ENCODE measurements at places on chromosomes 5 and 9.

DNA sequence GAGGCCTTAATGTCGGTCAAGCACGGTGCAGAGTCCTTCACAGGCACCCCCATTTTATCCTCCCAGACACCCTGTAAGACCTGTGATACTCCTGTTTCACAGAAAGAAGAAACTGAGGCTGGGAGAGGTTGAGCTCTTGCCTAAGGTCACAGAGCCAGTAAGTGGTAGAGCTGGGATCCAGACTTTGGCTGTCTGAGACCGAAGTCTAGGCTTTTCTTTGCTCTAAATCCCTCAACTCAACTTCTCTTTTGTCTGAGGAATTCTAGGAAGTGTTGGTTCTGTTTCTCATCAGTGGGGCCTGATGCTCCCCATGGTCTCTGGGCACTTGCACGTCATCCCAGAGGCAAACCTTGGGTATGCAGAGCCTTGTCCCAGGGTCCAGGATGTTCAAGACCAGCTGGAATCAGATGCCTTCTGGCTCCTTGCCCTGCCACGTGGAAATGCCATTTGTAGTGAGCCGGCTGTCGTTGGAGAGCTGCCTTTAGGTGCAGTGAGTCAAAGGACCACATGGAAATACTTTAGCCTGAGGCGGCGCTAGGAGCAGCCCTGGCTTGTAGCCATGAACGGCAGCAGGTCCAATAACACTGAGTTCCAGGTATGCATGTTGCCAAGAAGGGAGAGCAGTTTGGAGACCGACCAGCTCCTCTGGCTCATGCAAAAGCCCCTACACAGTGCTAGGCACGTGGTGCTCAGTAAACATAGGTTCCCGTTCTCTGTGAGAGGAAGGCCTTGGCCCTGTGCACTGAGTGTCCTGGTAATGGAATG, 9.2 kb downstream of the DCANP1 start:
- H3K27me3 ChIP-seq, result no peaks in the 10 kb centered on the region
- H3K27ac ChIP-seq, result no peak overlapping the region
- no peak for DNase-seq
- peaks cover 2% of the 10 kb centered on the region for H3K4me1 ChIP-seq
- no peaks in the 10 kb centered on the region for H3K36me3 ChIP-seq

DNA sequence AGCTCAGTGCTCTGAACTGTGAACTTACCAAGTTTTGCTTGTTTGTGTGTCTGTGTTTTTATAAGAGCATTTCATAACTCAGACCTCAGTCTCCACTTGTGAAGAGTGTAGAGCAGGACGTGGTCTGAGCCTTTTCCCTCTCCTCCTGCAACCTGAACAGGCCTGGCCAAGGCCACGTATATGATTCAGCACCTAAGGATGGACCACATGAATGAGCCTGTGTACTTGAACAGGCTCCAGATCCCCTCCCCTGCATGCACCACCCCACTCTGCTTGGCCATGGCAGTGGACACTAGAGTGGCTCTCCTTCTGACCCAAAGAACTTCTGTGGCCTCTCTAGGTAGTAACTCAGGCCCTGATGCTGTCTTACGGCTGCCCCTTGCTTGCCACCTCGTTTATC, 125.9 kb upstream of the FSTL4 start:
- H3K27me3 ChIP-seq, result no peaks in the 10 kb centered on the region
- DNase-seq, result no peak
- no peaks in the 10 kb centered on the region for H3K36me3 ChIP-seq
- H3K4me3 ChIP-seq, result no peak overlapping the region
- H3K27ac ChIP-seq, result no peak overlapping the region

DNA sequence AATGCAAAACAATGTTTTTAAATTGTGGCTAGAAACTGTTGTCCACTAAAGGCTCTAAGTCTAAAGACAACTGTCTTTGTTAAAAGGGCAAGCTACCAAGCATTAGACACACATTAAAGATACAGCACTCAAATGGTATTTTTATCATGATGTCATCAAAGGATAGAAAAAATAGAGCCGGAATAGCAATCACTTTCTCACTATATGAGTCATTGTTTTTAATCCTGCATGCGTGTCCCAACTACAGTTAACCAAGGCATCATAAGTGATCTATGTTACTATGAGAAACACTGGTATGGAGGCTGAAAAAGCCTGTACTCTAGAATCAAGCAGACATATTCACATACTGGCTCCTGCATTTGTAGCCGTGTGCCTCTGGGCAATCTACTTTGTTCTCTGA, 1.9 kb upstream of the PJA2 start:
- no peaks in the 10 kb centered on the region for H3K36me3 ChIP-seq
- no peak overlapping the region for H3K27ac ChIP-seq
- H3K4me1 ChIP-seq, result 0 out of 2 replicates have a peak, but pooled peaks cover 1% of the 10 kb centered on the region
- H3K4me3 ChIP-seq, result no peak overlapping the region
- H3K27me3 ChIP-seq, result no peaks in the 10 kb centered on the region

- H3K27ac ChIP-seq, result no peak overlapping the region
- no peak overlapping the region for H3K4me3 ChIP-seq
- H3K36me3 ChIP-seq, result no peaks in the 10 kb centered on the region
- peaks cover 5% of the 10 kb centered on the region for H3K4me1 ChIP-seq
- H3K27me3 ChIP-seq, result no peaks in the 10 kb centered on the region
These were observed 64.1 kb upstream of the HSPA9 start for GRCh38 chr5:138639326-138639725.

- 0 out of 2 replicates have a peak, but pooled peaks cover 3% of the 10 kb centered on the region for H3K4me1 ChIP-seq
- no peaks in the 10 kb centered on the region for H3K36me3 ChIP-seq
- no peak for DNase-seq
- H3K27me3 ChIP-seq, result no peaks in the 10 kb centered on the region
- H3K27ac ChIP-seq, result no peak overlapping the region
- H3K4me3 ChIP-seq, result no peak overlapping the region
These were observed 19.3 kb upstream of the SMIM32 start for GRCh38 chr5:136212252-136212721.

GRCh38 chr5:31639481-31640411, 815 bp downstream of the PDZD2 start:
- H3K4me3 ChIP-seq, result peak overlapping the region; percentile 29
- H3K27ac ChIP-seq, result no peak overlapping the region
- H3K36me3 ChIP-seq, result no peaks in the 10 kb centered on the region
- H3K27me3 ChIP-seq, result peaks cover 6% of the 10 kb centered on the region

DNA sequence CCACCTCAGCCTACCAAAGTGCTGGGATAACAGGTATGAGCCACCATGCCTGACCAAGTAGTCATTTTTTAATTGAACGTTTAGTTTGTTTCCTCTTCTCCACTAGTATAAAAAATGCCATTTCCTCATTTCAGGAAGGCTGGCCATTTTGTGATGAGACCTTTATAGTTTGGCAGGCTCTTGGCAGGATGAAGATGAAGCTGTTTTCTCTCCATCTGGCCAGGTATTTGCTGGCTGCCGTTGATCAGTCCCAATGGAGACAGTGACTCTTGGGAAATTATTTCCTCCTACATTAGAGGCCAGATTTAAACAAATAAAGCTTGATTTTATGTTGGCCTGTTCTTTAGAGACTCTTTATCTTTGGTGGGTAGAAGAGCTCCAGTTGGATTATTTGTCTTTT, 199.0 kb downstream of the ARHGAP26 start:
- H3K4me3 ChIP-seq, result no peak overlapping the region
- H3K27me3 ChIP-seq, result no peaks in the 10 kb centered on the region
- no peaks in the 10 kb centered on the region for H3K36me3 ChIP-seq
- no peak for DNase-seq
- no peak overlapping the region for H3K27ac ChIP-seq
- no peaks in the 10 kb centered on the region for H3K4me1 ChIP-seq

DNA sequence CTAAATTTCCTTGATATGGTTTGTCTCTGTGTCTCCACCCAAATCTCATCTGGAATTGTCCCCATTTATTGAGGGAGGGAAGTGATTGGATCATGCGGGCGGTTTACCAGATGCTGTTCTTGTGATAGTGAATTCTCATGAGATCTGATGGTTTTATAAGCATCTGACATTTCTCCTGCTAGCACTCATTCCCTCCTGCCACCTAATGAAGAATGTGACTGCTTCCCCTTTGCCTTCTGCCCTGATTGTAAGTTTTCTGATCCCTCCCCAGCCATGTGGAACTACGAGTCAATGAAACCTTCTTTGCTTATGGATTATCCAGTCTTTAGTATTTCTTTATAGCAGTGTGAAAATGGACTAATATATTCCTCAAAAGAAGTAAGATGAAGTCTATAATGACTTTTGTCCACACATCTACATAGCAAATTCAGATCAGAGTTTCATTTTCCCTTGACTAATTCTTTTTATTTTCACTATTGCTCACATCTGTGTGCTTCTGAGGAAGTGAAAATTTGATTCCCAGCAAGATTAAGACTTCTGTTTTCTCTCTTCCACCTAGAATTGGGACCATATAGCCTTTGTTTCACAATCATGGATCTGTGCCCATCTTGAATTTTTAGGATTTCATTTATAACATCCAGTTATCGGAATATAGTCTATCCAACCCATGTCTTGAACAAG, 393.5 kb downstream of the DMAC1 start:
- H3K27me3 ChIP-seq, result no peaks in the 10 kb centered on the region
- no peaks in the 10 kb centered on the region for H3K36me3 ChIP-seq
- no peak overlapping the region for H3K27ac ChIP-seq
- no peak for DNase-seq
- peaks cover 4% of the 10 kb centered on the region for H3K4me1 ChIP-seq
- H3K4me3 ChIP-seq, result no peak overlapping the region

DNA sequence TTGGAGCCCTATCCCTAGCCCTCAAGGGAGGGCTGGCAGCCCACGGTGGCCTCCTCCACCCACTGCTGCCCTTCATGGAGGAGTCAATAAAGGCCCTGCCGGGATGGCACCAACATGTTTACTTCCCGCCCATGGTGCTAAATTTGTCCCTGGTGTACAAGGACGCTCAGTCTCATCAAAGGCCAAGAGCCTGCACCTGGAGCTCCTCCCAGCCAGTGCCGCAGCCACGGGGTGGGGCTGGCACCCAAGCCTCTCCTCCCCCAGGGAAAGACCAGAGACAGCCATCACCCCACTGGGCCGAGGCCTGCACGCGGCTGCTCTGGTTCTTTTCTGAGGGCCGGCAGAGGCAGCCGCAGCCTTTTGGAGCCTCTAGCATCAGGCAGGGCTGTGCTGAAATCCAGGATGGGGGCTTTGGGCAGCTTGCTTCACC, 34.8 kb upstream of the RXRA start:
- H3K27me3 ChIP-seq, result no peaks in the 10 kb centered on the region
- no peak overlapping the region for H3K27ac ChIP-seq
- peaks cover 4% of the 10 kb centered on the region for H3K4me1 ChIP-seq
- no peak overlapping the region for H3K4me3 ChIP-seq
- no peaks in the 10 kb centered on the region for H3K36me3 ChIP-seq

DNA sequence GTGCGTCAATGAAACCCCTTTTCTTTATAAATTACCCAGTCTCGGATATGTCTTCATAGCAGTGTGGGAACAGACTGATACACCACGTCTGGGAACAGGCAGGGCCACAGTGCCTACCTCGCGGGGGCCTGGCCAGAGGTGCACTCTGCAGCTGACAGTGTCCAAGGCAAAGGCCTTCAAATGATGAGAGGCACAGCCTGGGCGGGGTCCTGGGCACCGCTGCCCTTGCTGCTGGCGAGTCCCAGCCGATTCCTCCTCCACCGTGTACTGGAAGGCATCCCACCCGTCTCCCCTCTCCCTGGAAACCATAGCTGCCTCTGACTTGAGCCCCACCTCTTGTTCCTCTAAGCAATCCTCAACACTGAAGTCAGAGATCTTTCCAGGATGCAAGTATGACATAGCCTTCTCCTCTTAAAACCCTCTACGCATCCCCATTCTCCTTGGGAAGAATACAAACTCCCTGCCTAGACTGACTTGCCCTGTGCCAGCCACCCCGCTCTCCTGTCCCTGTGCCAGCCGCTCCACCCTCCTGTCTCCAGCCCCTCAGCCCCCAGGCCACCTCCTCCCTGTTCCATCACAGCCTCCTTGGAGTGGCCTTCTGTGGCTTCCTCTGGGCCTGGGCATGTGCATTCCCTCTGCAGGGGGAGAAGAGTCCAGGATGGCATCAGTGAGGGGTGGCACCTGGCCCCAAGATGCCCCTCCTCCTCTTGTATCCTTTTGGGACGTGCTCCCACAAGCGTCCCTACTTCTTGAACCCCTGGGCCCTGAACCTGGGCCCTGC, 8.1 kb upstream of the COL5A1 start:
- no peaks in the 10 kb centered on the region for H3K27me3 ChIP-seq
- no peak overlapping the region for H3K27ac ChIP-seq
- no peaks in the 10 kb centered on the region for H3K4me1 ChIP-seq

DNA sequence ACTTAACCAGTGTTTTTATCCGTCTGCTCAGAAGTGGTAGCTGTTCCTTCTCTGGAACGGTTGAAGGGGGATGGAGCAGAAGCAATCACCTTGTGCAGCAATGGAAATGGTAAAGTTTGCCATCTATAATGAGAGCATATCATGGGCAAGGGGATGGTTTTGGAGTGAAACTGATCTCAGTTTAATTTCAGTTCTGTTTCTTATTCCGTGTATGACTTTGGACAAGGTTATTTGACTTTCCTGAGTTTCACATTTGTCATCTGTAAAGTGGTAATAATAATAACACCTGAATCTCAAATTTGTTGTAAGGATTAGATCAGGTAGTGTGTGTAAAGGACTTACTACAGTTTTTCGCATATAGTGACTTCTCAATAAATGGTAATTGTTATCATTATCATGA, 106.1 kb downstream of the PCSK1 start:
- H3K4me1 ChIP-seq, result no peaks in the 10 kb centered on the region
- no peak overlapping the region for H3K4me3 ChIP-seq

DNA sequence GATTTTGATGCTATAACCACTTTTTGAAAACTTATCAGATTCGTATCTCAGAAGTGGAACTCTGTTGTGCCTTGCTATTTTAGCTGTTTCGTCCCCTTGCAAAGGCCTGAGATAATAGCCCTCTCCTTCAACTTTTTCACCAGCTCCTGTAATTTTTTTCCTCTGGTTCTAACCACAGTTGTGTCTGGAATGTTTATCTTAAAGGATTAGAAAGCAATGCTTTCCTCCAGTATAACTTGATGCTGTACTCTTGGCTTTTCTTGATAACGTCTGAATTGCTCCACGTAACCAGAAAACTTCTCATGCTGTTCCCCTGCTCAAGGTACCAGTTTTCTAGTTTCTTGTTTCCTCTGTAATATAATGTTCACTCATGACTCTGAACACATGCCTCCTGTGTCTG, 209.4 kb downstream of the DTWD2 start:
- H3K27ac ChIP-seq, result no peak overlapping the region
- H3K36me3 ChIP-seq, result no peaks in the 10 kb centered on the region
- DNase-seq, result no peak
- no peak overlapping the region for H3K4me3 ChIP-seq

DNA sequence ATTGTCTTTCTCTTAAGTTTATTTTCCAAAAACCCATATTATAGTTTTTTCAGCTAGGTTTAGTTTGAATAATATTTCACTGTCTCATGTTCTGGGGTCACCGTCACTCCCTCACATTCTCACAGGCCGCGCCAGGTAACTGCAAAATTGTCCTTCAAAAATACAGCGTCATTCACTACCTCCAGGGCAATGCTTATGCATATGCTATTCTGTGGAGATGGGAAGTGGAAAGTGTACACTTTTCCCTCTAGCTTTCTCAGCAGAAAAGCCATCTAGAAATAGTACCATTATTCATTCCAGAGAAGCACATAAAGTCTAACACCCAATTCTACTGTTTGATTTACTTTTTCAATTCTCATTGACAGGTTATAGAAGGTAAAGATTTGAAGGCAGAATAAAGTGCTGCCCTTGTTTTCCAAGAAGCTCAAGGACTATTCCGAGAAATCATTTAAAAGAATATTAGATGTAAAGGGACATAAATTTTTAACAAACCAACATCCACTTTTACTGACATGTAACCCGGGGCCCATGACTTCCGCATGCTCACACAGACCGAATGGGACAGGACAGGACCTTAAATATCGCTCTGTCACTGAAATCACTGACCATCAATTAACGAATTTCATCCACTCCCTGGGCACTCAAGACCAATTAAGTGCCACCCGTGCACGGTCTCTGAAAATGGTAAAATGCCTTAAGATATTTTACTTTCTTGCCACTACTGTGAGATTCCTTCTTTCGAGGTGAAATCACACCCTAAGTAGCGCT, 720 bp downstream of the NUDT12 start:
- DNase-seq, result no peak
- H3K4me3 ChIP-seq, result peak overlapping the region; percentile 99
- no peak overlapping the region for H3K27ac ChIP-seq

Data from iPS DF 6.9 (cell line).